AML-193 (cell line): ENCODE measurements at places on chromosomes 2 and 18.

GRCh38 chr2:118845005-118845521 lies 2.4 kb downstream of the EN1 start:
- DNase-seq: no peak

DNA sequence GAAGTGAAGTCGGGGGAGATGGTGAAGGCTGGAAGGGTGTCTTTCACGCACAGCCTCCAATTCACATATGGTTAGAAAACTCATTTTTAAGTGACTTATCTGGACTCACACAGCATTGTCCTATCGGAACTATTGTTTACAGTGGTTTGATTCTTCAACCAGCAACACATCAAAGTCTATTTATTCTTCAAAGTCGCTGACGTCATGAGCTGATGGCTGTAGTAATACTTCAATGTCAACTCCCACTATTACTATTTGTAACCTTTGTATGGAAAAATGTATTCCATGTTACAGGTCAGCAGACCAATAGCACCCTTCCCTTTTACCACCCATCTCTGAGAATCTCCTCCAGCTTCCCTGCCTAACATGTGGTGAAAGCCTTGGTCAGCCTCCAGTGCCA lies 47.8 kb upstream of the TMEM163 start:
- no peak for DNase-seq

DNA sequence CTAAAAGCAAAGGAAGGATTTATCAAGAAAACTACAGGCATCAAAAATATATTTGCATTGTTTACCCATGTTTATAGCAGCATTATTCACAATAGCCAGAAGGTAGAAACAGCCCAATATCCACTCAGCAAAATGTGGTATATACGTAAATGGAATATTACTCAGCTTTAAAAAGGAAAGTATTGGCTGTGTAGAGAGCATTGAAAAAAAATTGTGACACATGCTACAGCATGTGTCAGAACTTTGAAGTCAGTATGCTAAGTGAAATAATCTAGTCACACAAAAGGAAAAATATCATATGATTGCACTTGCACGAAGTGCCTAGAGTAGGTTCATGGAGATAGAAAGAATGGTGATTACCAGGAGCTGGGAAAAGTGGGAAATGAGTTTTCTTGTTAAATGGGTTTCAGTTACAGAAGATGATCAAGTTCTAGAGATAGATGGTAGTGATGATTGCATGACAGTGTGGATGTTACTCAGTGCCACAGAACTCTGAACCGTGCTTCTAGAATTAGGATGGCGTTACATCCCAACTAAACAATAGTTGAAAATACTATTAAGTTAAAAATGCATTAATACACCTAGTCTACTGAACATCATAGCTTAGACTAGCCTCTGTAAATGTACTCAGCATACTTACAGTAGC lies 20.1 kb downstream of the ANKRD12 start:
- DNase-seq: no peak

DNA sequence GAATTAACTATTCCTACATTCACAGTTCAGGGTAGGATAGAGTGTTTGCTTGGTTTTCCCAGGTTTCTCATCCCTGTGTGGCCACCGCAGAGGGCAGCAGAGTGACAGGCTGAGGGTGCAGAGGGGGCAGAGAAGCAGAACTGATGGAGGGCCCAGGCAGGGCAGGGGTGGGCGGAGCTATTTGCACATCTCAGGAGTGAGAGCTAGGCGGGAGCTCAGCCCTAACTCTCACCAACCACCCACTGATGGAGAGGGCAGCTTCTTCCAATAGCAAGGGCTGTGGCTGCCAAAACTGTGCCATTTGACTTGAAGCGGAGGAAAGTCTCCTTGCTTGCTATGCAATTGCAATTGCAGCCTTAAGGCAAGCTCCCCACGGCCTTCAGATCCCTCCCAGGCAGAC lies 12.0 kb upstream of the DARS1 start:
- no peak for DNase-seq

GRCh38 chr2:127542231-127542630 lies 6.7 kb downstream of the MYO7B start:
- DNase-seq: no peak

DNA sequence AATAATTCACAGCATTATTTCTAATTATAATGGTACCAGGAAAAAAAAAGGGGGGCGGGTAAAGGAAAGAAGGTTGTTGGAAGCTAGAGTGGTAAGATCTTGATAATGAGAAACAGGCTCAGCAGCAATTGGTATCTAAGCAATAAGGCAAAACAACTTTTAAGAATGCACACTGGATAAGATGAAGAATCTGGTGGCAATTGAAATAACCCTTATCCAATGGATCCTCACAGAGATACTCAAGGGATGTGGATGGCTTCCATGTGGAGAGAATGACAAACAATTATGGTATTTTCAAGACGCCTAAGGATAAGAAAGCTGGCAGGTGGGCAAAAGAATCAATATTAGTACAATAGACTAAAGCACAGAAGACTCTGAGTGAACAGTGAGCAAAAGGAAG lies 153.6 kb downstream of the UPP2 start:
- DNase-seq: no peak

GRCh38 chr2:1968988-1969700 lies 224.8 kb upstream of the PXDN start:
- DNase-seq: no peak

DNA sequence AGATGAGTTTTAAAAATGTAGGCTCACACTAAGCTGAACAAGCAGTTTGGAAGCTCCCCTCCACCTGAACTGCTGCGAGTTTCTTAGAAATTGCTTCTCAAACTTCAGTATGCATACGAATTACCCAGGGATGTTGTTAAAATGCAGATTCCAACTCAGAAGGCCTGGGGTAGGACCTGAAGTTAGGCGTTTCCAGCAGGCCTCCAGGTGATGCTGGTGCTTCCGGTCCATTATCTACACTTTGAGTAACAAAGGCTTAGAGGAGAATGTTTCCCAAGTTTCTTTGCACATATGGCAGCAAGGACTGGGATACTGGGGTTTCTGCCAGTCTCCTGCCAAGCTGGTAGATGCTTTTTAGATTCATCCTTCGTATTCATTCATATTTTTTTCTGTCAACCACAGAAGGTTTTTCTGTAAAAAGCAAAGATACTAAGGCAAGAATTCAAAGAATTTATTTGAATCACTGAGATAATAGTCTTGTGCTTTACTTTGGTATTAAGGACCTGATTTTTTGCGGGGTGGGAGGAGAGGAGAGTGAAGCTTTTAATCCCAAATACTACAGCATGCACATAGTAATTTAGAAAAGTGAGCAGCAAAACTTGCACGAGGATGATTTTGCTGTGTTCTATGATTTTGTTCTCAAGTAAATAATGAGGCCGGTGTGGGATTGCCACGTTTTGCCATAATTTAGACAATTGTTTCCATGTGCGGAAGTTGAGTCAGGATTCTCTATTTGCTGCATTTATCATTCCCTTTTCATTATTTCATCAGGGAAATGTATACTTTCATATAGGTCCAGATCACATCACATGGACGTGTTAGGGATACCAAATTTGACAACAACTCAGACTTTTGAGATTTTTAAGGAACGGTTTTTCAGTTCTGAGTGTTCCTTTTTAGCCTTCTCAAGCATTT lies 137.6 kb upstream of the SPATS2L start:
- no peak for DNase-seq

DNA sequence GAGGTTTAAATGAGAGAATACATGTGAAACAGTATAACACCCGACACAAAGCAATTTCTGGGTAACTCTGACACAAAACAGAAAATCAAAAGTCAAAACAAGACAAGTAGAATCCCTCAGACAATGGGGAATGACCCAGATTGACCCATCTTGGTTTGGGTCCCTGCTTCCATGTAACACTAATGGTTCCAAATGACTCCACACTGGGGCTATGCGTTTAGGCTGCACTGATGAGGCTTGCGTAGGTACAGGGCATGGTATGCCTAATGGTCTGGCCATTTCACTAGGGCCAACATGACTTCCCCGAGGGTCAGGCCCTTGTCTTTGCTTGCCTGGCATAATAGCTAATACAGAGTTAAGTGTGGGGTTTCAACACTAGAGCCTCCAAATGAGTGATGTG lies 27.2 kb upstream of the NFE2L2 start:
- no peak for DNase-seq
